PC-9 (cell line): ENCODE measurements at places on chromosomes 13 and 19.

DNA sequence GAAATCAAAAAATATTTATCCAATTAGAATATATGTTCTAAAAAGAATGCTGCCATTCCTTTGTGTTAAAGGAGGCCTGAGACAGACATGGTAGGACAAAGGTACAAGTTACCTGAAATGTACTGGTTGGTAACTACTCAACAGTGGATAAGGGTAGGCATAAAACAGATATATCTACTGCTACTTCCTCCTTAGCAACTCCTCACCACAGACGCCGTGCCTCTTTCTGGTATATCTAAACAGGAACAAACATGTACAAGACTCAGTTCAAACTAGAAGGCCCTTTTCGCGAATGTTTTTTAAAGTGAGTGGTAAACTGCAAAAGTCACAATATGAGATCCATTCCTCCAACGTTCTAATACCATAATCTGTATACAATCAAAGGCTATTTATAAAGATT is 86.9 kb downstream of the TBC1D4 start:
- H3K27me3 ChIP-seq: no peaks in the 10 kb centered on the region
- no peak overlapping the region for H3K4me3 ChIP-seq
- H3K36me3 ChIP-seq: no peaks in the 10 kb centered on the region
- H3K4me1 ChIP-seq: peaks cover 5% of the 10 kb centered on the region

DNA sequence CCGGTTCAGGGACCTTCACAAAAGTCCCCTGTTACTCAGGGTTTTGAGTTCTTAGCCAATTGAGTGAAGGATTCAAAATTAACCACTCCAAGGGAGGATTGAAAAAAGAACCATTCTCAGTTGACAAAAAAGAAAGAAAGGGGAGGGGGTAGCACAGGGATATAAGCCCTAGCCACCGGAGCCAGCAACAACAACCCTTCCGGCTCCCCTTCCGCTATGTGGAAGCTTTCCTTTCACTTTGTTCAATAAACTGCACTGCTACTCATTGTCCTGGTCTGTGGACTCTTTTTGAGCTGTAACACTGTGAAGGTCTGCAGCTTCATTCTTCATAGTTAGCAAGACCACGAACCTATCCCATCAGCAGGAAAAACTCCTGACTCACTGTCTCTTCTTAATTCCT is 1488.1 kb upstream of the PRR20A start:
- no peak overlapping the region for H3K27ac ChIP-seq
- no peaks in the 10 kb centered on the region for H3K27me3 ChIP-seq
- H3K4me3 ChIP-seq: no peak overlapping the region
- no peaks in the 10 kb centered on the region for H3K36me3 ChIP-seq
- DNase-seq: no peak

DNA sequence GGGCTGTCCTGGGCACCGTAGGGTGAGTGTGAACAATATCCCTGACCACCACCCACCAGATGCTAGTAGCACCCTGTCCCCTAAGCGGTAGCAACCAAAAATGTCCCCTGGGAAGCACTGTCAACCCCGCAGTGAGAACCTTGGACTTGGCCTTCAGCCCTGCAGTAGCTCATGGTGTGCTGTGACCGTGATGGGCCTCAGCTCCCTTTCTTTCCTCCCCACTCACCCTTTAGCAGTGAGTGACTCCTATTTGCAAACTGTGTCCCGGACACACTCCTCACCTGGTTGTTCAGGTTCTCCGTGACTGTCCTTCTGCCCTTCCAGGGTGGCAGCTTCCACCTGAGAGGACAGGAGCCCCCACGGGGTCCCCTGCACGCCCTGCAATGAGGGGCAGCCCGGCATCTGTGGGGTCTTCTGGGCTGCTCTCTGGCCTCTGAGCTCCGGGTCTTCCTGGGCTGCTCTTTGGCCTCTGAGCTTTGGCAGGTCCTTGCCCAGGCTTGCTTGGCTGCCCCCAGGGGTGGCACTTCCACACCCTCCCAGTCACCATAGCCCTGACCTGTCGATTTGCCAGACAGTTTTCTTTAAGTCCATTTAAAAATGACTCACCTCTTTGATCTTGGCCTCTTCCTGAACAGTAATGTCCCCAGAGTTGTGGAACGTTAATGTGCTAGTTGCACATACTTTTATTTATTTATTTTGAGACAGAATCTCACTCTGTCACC is 3.8 kb downstream of the KDM4B start:
- H3K4me3 ChIP-seq: no peak overlapping the region
- H3K4me1 ChIP-seq: peaks cover 31% of the 10 kb centered on the region
- no peaks in the 10 kb centered on the region for H3K36me3 ChIP-seq
- DNase-seq: peak; percentile 83
- H3K27me3 ChIP-seq: no peaks in the 10 kb centered on the region

DNA sequence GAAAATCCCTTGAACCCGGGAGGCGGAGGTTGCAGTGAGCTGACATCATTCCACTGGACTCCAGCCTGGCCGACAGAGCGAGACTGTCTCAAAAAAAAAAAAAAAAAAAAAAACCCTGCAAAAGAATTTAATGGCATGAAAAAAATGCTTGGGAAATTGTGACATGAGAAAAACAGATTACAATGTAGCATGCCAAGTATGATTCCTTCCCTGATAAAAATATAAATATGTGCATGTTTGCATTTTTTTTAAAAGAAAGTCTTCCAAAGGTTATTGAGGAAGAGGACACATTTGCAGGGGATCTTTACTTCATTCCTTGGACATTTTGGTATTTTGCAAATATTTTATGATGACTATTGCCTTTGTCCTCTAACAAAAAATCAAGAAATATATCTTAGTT is 14.5 kb upstream of the ZBTB32 start:
- H3K4me1 ChIP-seq: peaks cover 13% of the 10 kb centered on the region
- H3K27ac ChIP-seq: no peak overlapping the region
- H3K36me3 ChIP-seq: no peaks in the 10 kb centered on the region
- H3K4me3 ChIP-seq: no peak overlapping the region
- H3K27me3 ChIP-seq: no peaks in the 10 kb centered on the region

GRCh38 chr19:47303966-47304365 is 5.7 kb upstream of the C5AR1 start:
- DNase-seq: no peak
- H3K27me3 ChIP-seq: no peaks in the 10 kb centered on the region
- no peaks in the 10 kb centered on the region for H3K36me3 ChIP-seq
- peaks cover 13% of the 10 kb centered on the region for H3K4me1 ChIP-seq

GRCh38 chr13:36288794-36289391 is 8.7 kb downstream of the CCDC169 start:
- H3K27me3 ChIP-seq: no peaks in the 10 kb centered on the region
- DNase-seq: no peak
- no peak overlapping the region for H3K4me3 ChIP-seq
- H3K4me1 ChIP-seq: no peaks in the 10 kb centered on the region
- H3K27ac ChIP-seq: no peak overlapping the region
- H3K36me3 ChIP-seq: peaks cover 6% of the 10 kb centered on the region; the same call in 1 of the 2 replicates

- H3K4me3 ChIP-seq: no peak overlapping the region
- H3K27ac ChIP-seq: no peak overlapping the region
- no peaks in the 10 kb centered on the region for H3K36me3 ChIP-seq
- no peak for DNase-seq
Measured at GRCh38 chr13:51270623-51271415, 48.6 kb downstream of the FAM124A start.

- 0 out of 2 replicates have a peak, but pooled peaks cover 8% of the 10 kb centered on the region for H3K36me3 ChIP-seq
- H3K4me3 ChIP-seq: no peak overlapping the region
- no peak for DNase-seq
- no peak overlapping the region for H3K27ac ChIP-seq
- H3K4me1 ChIP-seq: peaks cover 11% of the 10 kb centered on the region
- no peaks in the 10 kb centered on the region for H3K27me3 ChIP-seq
Measured at GRCh38 chr13:99990126-99990977, 8.8 kb downstream of the ZIC2 start.

- H3K4me1 ChIP-seq: no peaks in the 10 kb centered on the region
- DNase-seq: no peak
- no peak overlapping the region for H3K4me3 ChIP-seq
- no peaks in the 10 kb centered on the region for H3K36me3 ChIP-seq
- peaks cover 13% of the 10 kb centered on the region; the same call in 1 of the 2 replicates for H3K27me3 ChIP-seq
Measured at GRCh38 chr13:95391362-95391761, 90.1 kb upstream of the ABCC4 start.
